ENCODE measurements at places on chromosomes 3 and 15. TPM values are rescaled to one million over a fixed set of nuclear protein-coding genes. Genes with fewer than 3 reads are reported as not detected.

Gene GOLGA6L24
- not detected for total RNA-seq

Gene RPUSD2
- total RNA-seq, result 12.7 TPM

DNA sequence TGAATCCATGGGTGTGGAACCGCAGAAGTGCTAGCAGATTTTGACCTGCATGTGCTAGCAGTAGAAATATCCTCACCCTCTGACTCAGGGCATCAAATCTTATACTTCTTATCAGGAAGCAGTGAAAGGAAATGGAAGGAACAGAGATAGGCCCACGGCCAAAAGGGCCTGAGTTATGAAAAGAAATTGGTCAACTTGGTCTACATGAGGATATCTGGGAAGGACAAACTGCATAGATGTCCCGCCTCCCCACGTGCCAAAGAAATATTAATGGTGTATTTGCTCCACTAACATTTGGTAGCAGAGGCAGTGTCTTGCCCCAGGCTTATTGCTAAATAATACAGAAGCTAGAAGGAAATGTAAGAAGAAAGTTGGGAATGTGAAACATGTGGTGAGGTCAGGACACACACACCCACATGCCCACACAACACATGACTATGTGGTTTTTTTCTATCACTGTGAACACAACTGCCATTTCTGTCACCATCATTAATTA, 93.6 kb upstream of the COL8A1 start:
- DNase-seq, result no peak

- DNase-seq, result no peak
Measured at GRCh38 chr3:156576651-156577348, 21.9 kb upstream of the SSR3 start.

- no peak for DNase-seq
Measured at GRCh38 chr3:193132964-193133363, 108.1 kb upstream of the PLAAT1 start.

GRCh38 chr3:73141525-73141924, 80.1 kb downstream of the EBLN2 start:
- no peak for DNase-seq

GRCh38 chr3:80889535-80889934, 871.9 kb downstream of the GBE1 start:
- DNase-seq, result no peak

DNA sequence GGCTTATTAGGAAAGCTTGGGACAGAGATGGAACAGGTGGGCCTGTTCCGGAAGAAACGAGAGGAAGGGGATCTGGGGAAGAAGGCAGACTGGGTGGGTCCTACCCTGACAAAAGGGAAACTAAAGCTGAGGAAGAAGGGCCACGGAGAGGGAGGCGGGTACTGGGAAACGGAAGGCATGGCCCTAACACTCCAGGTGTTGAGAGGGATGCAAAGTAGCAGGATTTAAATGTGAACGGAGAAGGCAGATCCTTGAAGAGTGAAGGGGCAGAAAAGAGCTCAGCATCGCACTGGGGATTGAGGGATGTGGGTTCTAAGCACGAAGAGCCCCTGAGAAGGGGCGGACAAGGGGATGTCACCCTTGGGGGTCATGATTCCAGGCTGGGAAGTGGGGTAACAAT, 735 bp downstream of the STIMATE start:
- no peak for DNase-seq

DNA sequence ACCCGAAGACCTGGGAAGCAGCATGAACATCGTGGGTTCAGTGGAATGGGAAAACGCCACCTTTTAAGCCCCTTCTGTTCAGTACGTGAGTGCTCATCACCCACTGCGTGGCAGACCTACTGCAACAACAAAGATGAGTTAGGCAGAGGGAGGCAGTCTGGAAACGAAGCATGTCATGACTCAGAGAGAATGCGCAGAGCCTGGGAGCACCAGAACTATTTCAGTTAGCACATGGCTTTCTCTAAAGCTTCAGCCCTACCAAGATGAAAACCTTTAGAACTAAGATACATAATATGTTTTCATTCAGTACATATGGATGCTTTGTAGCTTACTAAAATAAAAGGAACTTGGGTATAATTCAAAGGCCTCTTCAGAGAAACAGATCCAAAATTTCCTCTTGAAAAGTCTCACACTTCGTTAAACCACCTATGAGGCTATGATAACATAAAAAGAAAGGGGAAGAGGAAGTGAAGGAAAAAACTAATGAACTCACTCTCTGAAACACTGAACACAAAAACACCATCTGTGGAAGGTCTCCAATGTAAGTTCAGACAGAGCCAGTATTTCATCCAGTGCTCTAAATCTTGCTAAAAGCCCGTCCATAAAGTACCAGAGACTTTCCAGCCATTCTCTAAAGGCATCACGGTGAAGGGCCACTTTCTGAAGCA, 140.1 kb downstream of the OCA2 start:
- no peak for DNase-seq
